Activated T-helper 17 cell treated with anti-CD3 and anti-CD28 coated beads, Interleukin-2, amount 50 U/mL, for 72 hours (primary cell): ENCODE measurements at places on chromosomes 1 and 21.

DNA sequence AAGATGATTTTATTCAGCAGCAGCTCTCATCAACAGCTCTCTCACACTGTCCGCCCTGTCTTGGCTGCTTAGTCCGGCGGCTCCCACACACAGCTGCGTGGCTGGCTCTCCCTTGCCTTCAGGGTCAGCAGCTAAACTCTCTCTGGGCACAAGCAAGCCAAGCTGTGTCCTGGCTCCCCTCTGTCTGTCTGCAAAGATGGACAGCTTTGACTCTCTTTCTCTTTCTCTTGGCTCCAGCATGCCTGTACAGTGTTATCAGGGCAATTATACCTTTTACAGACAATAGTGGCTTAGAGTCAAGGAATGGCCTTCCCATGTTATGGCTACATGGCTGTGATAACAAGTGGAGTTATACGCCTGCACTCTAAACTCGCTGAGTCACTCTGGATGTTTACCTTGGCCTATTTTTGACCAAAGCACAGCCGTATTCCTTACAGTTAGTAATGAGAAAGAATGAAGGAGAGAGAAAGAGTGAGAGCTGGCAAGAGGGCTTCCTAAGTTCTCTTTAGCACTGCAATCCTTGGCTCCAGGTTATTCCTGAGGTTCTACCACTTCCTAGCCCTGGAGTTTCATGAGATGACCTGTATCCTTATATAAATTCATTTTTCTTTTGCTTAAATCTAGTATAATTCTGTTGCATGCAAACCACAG, 59.9 kb upstream of the ZSWIM5 start:
- H3K27ac ChIP-seq, result no peak overlapping the region
- no peak for ATAC-seq
- H3K27me3 ChIP-seq, result no peaks in the 10 kb centered on the region
- H3K4me3 ChIP-seq, result no peak overlapping the region

- no peak overlapping the region for H3K27ac ChIP-seq
- no peaks in the 10 kb centered on the region for H3K4me1 ChIP-seq
- ATAC-seq, result no peak
- H3K36me3 ChIP-seq, result peaks cover 50% of the 10 kb centered on the region
Measured at GRCh38 chr1:39528082-39528481, 36.6 kb downstream of the BMP8A start.

DNA sequence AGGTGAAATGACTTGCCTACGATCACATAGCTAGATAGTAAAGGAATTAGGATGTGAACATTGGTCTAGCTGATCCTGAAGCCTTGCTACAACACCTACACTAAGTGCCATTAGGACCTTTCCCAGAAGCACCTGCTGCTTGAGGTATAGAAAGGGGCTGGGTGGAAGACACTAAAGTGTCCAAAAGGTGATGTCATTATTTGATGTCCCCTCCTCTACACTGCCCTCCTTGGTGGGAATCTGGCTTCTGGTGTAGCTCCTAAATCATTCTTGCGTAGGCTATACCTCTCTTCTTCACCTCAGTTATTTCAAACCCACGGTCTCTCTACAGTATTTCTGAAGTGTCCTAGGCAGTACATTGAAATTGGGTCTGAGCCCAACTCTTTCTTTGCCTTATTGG, 132.5 kb upstream of the FGGY start:
- ATAC-seq, result no peak
- H3K4me1 ChIP-seq, result no peaks in the 10 kb centered on the region
- H3K36me3 ChIP-seq, result no peaks in the 10 kb centered on the region
- H3K27ac ChIP-seq, result no peak overlapping the region

DNA sequence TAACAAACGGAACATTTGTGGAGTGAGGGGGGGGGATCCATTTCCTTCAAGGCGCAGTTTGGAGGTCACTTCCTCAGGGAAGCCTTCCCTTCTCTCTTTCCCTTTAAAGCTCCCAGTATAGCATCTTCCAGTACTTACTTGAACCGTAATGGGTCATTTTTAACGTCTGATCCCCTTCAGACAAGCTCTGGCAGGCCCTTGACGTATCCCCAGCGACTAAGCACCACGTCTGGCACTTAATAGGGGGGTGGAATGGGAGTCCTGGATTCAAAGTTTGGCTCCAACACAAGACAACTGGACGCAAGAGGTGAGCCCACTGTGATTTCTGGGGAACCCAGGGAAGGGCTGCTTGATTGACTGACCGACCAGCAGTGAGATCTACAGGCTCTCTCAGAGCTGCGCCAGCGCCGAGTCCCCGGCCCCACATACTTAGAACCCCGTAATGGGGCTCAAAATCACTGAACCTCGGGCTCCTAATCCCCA, 441 bp downstream of the YARS1 start:
- H3K27ac ChIP-seq, result peak overlapping the region; percentile 95
- peaks cover 26% of the 10 kb centered on the region for H3K4me1 ChIP-seq
- ATAC-seq, result peak; percentile 29
- H3K36me3 ChIP-seq, result peaks cover 54% of the 10 kb centered on the region

- H3K27me3 ChIP-seq, result peaks cover 21% of the 10 kb centered on the region
- H3K36me3 ChIP-seq, result no peaks in the 10 kb centered on the region
- peaks cover 4% of the 10 kb centered on the region for H3K4me1 ChIP-seq
Measured at GRCh38 chr1:11453742-11454491, 25.0 kb upstream of the DISP3 start.

GRCh38 chr1:234559152-234559901, 50.7 kb downstream of the IRF2BP2 start:
- H3K4me3 ChIP-seq, result no peak overlapping the region
- no peaks in the 10 kb centered on the region for H3K27me3 ChIP-seq
- H3K36me3 ChIP-seq, result no peaks in the 10 kb centered on the region
- no peak overlapping the region for H3K27ac ChIP-seq
- H3K4me1 ChIP-seq, result peaks cover 3% of the 10 kb centered on the region

- ATAC-seq, result no peak
- peak overlapping the region; percentile 90 for H3K4me3 ChIP-seq
- H3K36me3 ChIP-seq, result peaks cover 12% of the 10 kb centered on the region
- peaks cover 31% of the 10 kb centered on the region for H3K4me1 ChIP-seq
- no peaks in the 10 kb centered on the region for H3K27me3 ChIP-seq
- peak overlapping the region; percentile 77 for H3K27ac ChIP-seq
Measured at GRCh38 chr1:230068621-230068873, 1.5 kb downstream of the GALNT2 start.

DNA sequence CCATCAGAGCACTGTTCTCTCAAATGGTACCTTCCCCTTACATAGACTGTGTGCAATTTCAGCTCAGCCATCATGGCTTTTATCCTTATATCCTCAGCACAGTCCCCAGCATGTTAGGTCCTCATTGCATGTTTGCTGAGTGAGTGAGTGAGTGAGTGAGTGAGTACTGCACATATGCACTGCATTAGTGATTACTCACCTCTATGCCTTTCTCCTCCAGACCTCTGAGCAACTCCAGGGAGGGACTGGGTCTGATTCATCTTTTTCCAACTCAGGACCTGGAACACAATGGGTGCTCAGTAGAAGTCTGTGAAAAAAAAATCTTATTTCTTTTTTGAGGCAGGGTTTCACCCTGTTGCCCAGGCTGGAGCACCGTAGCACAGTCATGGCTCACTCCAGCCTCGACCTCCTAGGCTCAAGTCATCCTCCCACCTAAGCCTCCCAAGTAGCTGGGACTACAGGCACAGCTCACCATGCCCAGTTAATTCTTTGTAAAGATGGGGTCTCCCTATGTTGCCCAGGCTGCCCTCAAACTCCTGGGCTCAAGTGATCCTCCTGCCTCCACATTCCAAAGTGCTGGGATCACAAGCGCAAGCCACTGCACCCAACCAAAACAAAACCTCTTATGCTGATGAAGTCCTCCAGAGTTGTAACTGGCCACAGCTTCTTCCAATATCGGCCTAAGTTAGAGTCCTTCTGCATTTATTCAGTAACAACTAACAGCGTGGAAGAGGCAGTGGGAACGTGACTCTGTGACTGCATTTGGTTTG, 23.7 kb downstream of the RNU5D-1 start:
- ATAC-seq, result peak; percentile 14
- peak overlapping the region; percentile 14 for H3K27ac ChIP-seq
- peak overlapping the region; percentile 63 for H3K4me3 ChIP-seq
- H3K27me3 ChIP-seq, result peaks cover 5% of the 10 kb centered on the region

DNA sequence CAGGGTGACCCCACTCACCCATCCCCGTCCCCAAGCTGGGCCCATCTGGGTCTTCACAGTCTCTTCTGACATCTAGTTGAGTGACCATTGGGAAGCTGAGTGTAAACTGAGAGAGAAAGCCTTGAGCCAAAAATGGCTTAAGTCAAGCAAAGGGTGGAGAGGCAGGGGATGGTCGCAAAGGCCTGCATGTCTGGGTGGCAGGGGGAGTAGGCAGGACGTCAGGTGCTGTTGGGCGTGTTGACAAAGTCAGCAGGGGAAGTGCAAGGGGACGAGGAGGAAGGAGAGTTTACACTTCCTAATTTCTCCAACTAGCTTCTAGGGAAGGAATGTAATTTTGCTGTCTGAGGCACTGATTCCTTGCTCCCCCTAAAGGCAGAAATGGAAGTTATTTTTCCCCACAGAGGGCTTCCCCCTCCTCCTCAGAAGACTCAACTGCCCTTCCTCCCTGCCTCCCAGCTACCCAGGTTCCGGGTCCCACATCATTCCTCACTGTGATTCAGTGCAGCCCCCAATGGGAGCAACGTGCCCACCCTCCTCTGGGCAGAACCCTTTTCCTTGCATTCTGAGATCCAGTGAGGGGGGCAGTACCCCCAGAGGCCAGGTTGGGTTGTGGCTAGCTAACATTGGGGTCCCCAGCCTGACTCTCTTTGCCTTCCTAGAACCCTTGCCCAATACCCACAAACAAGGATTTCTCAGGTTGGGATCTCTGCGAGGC, 1.2 kb upstream of the ADORA1 start:
- H3K36me3 ChIP-seq, result no peaks in the 10 kb centered on the region
- H3K27me3 ChIP-seq, result peaks cover 57% of the 10 kb centered on the region
- H3K4me3 ChIP-seq, result no peak overlapping the region
- H3K4me1 ChIP-seq, result peaks cover 7% of the 10 kb centered on the region
- ATAC-seq, result no peak

GRCh38 chr21:34113842-34114241, 40.5 kb downstream of the MRPS6 start:
- H3K4me1 ChIP-seq, result peaks cover 39% of the 10 kb centered on the region
- peaks cover 75% of the 10 kb centered on the region for H3K36me3 ChIP-seq
- no peak for ATAC-seq
- peak overlapping the region; percentile 28 for H3K27ac ChIP-seq
- H3K4me3 ChIP-seq, result no peak overlapping the region

- no peak for ATAC-seq
- no peaks in the 10 kb centered on the region for H3K4me1 ChIP-seq
- peaks cover 3% of the 10 kb centered on the region for H3K27me3 ChIP-seq
- no peak overlapping the region for H3K27ac ChIP-seq
- no peaks in the 10 kb centered on the region for H3K36me3 ChIP-seq
Measured at GRCh38 chr1:48817505-48818114, 40.9 kb upstream of the BEND5 start.

DNA sequence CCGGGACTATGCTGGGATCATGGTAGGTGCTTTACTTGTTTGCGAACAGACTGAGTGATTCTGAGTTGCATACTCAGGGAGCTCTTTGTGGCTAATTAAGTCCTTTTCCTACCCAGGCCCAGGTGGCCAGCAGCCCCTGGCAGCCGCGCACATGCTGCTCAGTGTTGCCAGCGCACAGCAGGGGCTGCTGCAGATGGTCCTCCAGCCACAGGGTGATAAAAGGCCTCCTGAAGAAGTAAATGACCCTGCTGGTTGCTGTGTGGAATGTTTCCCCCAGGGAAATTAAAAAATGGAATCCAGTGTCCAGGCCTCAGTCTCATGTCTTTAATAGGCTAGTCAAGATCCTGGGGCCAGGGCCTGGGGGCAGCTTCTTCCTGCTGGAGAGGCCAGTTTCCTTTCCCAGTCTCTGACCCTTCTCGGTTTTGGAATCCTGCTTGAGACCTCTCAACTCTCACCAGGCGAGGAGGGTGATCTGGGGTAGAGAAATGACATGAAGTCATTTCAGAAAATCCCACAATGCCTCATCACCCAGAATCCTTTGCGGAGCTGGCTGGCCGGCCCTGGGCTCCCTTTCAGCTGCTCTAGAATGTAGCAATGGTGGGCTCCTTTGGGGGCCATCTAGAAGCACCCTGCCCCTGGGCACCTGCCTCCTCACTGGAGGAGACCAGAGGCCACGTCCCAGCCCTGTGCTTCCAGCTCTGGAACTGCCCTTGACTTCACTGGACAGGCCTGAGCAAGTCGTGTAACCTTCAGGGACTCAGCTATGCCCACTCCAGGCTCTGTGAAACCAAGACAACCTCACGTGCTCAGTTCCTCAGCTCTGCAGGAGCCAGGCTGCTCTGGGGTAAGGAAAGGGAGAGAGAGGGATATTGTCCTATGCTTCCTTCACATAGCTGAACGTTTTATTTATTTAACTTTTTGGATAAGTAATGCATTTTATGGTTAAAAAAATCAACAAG, 131.4 kb downstream of the MRPS6 start:
- no peaks in the 10 kb centered on the region for H3K36me3 ChIP-seq
- peaks cover 5% of the 10 kb centered on the region for H3K4me1 ChIP-seq
- no peaks in the 10 kb centered on the region for H3K27me3 ChIP-seq
- H3K4me3 ChIP-seq, result no peak overlapping the region

GRCh38 chr1:198893763-198894444, 255.1 kb downstream of the PTPRC start:
- no peak overlapping the region for H3K27ac ChIP-seq
- no peak for ATAC-seq
- no peaks in the 10 kb centered on the region for H3K36me3 ChIP-seq
- no peaks in the 10 kb centered on the region for H3K27me3 ChIP-seq

DNA sequence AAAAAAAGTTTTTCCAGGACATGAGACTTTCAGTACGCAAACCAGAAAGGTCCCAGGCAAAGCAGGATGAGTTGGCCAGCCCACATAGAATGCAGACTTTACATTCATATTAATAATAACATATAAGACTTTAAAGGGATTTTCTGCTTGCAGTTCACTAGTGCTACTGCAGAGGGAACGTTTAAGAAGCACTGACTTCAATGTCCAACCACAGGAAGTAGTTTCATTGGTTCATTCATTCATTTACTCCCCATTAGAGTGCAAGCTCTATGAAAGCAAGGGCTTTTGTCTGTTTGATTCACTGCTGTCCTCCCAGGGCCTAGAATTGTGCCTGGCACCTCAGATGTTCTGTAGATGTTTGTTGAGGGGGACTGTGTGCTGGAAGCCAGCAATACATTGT, 11.8 kb upstream of the SERINC2 start:
- no peak overlapping the region for H3K27ac ChIP-seq
- H3K27me3 ChIP-seq, result no peaks in the 10 kb centered on the region
- ATAC-seq, result peak; percentile 39

DNA sequence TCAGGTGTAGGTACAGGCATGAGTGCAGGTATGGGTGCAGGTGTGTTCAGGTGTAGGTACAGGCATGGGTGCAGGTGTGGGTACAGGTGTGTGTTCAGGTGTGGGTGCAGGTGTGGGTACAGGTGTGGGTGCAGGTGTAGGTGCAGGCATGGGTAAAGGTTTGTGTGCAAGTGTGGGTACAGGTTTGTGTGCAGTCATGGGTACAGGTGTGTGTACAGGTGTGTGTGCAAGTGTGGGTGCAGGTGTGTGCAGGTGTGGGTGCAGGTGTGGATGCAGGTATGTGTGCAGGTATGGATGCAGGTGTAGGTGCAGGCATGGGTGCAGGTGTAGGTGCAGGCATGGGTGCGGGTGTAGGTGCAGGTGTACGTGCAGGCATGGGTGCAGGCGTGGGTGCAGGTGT, 79.4 kb upstream of the ACTL8 start:
- H3K36me3 ChIP-seq, result no peaks in the 10 kb centered on the region
- no peak for ATAC-seq
- no peaks in the 10 kb centered on the region for H3K4me1 ChIP-seq
- H3K27ac ChIP-seq, result no peak overlapping the region
